ENCODE measurements at places on chromosomes 4 and X.

- DNase-seq, result no peak
Measured at GRCh38 chrX:101410461-101410860, 2.4 kb downstream of the HNRNPH2 start.

DNA sequence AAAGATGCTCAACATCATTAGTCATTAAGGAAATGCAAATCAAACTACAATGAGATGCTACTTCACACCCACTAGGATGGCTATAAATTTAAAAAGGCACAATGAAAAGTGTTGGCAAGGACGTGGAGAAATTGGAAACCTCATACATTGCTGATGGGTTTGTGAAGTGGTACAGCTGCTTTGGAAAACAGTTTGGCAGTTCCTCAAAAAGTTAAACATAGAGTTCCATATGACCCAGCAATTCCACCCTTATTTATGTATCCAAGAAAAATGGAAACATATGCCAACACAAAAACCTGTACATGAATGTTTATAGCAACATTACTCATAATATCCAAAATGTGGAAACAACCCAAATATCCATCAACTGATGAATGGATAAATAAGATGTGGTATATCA, 101.3 kb upstream of the MAGEB10 start:
- no peak for DNase-seq

DNA sequence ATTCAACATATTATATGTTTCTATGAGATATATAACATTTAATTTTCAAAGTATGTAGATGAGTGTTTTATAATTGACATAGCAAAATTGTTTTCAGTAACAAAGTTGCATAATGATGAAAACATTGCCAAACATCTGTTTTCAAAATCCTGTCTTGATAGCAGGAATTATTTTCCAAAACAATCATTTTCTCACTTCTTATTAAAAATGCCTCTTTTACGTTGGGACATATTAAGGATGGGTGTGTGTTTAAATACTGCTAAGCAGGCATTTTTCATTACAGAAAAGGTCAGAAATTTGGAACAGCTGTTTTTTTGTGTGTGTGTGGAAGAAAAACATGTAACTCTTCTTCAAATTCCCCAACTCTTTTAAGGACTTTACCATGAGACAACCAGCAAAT, 452.0 kb downstream of the SPRY1 start:
- no peak for DNase-seq

DNA sequence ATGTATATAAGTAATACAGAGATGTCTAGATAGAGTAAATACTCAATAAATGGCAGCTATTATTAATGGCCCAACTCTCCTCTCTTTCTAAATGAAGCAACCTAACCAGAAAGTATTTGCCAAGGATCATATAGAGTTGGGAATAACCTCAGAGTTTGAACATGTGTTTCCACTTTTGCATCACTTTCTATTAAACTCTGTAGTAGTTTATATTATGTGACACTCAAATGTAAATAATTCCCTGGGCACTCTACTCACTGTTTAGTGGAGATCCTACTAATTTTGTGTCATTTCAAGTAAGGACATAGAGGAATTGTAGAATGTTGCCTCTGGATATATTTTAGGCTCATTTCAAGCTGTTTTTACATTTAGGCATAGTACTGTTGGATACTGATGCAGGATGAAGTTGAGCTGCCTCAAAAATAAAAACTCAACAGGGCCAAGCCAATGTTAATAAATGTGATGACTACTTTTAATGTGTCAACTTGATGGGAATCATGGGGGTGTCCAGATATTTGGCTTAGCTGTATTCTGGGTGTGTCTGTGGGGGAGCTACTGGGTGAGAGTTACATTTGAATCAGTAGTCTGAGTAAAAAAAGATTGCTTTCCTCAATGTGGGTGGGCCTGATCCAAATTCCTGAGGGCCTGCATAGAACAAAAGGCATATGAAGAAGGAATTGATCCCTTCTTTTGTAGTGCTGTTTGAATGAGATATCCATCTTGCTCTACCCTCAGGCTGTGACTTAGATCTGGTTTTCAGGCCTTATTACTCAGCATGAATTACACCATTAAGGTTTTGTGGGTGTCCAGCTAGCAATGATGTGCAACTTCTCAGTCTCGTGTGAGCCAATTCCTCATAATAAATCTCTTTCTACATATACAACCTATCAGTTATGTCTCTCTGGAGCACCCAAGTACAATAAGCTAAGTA, 1368.2 kb downstream of the STIM2 start:
- no peak for DNase-seq

GRCh38 chr4:27009539-27009938, 148.9 kb downstream of the STIM2 start:
- DNase-seq, result no peak

DNA sequence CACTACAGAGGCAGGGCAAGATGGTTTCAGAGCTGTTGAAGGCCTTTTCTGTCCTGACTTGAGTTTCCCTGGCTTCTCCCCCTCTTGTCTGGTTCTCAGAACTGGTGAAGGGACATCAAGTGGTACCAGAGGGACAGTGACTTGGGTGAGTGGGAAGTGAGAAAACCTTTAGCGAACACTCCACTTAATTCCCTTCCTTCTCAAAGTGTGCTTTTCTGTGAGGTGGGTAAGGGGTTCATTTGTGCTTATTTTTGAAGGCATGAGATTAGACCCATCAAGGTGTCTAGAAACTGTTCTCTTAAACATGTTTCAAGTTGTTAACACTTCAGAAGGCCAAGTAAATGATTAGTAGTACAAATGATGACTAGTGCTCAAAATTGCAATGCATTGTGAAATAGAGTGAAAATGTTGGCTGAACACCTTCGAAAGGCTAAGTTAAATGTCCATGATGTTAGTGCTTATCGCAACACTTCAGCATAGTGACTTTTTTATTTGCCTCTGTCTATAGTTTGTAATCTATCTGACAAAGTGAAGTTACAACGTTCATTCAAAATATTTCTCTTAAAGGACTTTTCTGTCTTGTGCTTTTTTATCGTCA, 2.8 kb downstream of the AREG start:
- DNase-seq, result peak; percentile 52

- DNase-seq, result no peak
Measured at GRCh38 chrX:10326578-10326977, 169.8 kb downstream of the CLCN4 start.

GRCh38 chr4:124055336-124055735, 657.2 kb downstream of the ANKRD50 start:
- no peak for DNase-seq

GRCh38 chr4:127214931-127215330, 417.8 kb upstream of the INTU start:
- no peak for DNase-seq

DNA sequence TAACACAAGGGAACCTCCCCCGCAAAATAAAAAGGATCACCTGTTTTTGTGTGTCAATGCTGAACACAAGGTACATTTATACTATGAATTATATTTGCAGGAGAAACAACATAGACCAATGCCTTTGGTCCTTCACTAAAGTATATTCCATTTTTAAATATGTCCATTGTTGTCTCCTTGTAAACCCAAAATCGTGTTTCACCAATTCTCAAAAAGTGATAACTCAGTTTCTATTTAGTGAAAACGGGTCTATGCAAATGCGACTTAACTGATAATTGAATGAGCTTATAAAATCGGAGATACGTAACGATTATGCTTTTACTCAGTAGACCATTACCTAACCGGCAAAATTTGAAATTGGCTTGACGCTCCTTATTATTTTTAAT, 2.1 kb downstream of the BRWD3 start:
- DNase-seq, result no peak

DNA sequence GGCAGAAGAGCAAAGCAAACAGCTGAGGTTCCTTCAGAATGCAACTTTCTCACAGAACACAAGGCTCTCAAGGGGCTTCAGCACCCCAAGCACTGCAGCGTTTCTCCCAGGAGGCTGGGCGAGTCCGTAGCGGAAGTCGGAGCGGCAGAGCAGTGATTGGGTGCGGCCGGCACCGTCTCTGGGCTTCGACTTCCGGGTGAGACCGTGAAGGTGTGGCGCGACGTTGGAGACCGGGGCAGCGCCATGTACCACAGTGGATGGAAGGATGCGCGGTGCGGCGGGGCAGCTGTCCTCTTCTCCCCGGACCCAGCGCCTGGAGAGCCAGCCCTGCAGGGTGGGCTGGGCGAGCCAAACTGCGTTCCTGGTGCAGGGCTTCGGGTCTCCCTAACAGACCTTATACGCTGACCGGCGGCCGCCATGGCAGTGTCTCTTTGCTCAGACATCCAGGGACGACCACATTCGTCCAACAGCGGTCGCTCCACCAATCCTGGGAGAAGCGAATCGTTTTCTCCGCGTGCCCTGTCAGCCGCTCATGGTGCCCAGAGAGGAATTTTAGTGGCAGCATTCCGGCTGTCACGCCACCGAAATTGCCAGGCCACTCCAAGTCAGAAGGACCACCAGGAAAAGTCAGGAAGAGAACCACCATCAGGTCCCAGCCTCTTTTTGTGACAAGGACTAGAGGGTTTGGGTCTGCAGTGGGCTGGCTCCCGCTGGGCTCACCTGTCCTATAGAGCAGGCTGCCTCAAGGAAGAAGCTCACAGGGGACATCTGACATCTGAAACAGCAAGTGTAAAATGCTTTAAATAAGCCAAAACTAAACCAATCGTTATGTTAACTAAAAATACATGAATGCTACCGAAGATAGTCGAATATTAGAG, 20.5 kb downstream of the TRIM61 start:
- DNase-seq, result no peak

DNA sequence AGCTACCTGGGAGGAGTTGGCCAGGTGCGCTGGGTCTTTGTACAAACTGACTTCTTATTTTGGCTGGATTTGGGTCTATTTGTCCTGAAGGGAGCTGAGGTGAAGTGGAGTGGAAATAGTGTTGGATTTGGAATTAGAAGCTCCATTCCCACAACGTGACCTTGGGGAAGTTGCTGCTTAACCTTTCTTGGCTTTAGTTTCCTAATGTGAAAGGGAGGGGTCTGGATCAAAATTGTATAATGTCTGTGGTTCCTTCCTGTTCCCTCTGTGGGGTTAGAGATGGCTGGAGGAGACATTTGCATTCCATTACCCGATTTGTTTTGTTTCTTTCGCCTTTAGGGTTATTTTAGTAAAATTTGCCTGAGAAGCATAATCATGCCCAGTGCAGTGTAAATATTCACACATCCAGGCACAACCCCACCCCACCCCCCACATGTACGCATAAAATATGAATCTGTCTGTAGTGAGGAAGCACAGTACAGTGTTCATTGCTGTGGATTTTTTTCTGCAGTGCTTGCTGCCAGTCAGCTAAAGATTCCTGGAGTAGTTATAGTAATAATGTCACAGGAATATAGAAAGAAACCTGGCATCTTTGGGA, 21.5 kb downstream of the JADE1 start:
- DNase-seq, result no peak

DNA sequence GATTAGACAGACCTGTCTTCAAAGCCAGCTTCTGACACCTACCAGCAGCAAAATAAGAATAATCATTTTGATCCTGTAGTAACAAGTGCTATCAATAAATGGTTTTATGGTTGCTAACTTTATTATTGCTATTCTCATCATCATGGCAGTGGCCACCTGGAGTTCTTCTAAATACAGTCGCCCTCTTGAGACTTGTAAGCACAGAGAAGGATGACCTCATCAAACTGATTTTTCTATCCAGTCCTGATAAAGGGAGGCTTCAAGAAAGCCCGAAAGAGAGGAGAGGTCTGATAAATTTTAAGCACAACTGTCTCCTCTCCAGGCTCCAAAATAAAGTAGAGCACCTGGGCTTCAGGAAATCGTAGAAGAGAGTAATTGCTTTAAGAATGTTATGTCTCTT, 286.4 kb downstream of the USP46 start:
- no peak for DNase-seq

GRCh38 chrX:101483705-101484104, 1.6 kb upstream of the ARMCX4 start:
- DNase-seq, result no peak

All from epithelial cell of proximal tubule (primary cell).